ENCODE measurements at places on chromosomes 2 and 18.
A peak's percentile ranks its signal among the peaks of the same experiment; 100 is the strongest.

DNA sequence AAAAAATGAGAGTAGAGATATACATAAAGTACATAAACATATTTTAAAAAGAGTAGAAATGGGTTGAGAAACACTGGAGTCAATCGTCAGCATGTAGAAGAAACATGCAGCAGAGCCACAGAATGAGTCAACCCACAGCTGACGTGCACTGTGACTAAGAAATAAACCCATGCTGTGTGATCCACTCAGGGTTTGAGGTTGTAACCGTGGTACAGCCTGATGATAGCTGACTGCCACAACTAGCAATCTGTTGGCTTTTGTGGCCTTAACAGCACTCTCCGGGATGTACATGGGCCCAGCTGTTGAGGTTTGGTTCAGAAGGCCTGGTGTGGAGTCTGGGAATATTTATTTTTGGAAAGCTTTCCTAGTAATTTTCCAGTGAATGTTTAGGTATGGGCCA is 554.4 kb upstream of the MEX3C start:
- DNase-seq, result no peak

DNA sequence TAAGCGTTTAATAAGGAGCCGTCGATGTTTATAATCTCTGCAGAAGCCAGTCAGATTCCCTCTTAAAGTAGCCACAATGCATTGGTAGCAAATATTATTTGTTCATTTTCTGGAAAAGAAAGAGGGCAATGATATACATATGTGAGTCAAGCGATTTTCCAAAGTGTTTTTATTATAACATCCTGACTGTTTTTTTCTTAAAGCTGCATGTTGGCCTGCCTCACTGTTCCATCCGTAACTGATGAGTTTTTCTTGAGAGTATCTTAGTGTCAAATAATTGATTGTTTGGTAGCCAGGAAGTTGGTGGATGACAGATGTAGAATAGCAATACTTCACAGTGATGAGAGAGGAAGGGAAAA is 3.7 kb downstream of the TSHZ1 start:
- no peak for DNase-seq

DNA sequence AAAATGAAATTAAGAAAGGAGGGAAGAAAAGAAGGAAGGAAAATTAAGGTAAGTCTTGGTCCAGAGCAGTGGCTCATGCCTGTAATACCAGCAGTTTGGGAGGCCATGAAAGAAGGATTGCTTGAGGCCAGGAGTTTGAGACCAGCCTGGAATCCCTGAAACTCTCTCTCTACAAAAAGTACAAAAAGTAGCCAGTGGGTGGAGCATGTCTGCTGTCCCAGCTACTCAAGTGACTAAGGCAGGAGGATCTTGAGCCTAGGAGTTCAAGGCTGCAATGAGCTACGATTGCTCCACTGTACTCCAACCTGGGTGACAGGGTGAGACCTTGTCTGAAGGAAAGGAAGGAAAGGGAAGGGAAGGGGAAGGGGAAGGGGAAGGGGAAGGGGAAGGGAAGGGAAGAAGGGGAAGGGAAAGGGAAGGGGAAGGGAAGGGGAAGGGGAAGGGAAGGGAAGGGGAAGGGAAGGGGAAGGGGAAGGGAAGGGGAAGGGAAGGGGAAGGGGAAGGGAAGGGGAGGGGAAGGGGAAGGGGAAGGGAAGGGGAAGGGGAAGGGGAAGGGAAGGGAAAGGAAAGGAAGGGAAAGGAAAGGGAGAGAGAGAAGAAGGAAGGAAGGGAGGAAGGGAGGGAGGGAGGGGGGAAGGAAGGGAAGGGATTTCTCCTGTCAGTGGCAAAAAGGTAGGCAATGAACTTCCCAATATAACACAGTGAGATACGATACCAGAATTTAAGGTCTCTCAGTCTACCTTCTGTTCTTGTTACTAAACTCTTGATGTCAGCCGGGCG is 412.8 kb downstream of the CMPK2 start:
- no peak for DNase-seq

DNA sequence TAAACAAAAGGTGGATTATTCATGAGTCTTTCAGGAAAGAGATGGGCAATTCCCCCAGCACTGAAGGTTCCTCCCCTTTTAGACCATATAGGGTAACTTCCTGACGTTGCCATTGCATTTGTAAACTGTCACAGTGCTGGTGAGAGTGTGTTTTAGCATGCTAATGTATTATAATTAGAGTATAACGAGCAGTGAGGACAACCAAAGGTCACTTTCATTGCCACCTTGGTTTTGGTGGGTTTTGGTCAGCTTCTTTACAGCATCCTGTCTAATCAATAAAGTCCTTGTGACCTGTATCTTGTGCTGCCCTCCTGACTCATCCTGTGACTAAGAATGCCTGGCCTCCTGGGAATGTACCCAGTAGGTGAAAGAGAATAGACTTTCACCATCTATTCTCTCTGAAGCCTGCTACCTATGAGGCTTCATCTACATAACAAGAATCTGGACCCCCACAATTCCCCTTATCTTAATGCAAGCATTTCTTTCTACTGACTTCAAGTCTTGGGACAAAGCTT is 148.7 kb downstream of the CABLES1 start:
- DNase-seq, result peak; percentile 85

GRCh38 chr2:173574324-173575112 is 219.8 kb downstream of the CDCA7 start:
- peak; percentile 23 for DNase-seq

- no peak for DNase-seq
These were observed 6.8 kb downstream of the PKP4 start for GRCh38 chr2:158463496-158464095.

DNA sequence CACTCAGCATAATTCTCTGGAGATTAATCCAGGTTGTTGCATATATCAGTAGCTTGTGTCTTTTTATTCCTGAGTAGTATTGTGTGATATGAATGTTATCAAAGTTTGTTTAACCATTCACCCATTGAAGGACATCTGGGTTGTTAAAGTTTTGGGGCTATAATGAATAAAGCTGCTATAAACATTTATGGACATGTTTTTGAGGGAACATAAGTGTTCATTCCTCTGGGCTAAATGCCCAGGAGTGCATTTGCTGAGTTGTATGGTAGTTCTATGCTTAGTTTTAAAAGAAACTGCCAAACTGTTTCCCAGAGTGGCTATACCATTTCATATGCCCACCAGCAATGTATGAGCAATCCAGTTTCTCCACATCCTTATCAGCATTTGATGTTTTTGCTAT is 21.8 kb upstream of the KCNJ13 start:
- DNase-seq, result no peak

DNA sequence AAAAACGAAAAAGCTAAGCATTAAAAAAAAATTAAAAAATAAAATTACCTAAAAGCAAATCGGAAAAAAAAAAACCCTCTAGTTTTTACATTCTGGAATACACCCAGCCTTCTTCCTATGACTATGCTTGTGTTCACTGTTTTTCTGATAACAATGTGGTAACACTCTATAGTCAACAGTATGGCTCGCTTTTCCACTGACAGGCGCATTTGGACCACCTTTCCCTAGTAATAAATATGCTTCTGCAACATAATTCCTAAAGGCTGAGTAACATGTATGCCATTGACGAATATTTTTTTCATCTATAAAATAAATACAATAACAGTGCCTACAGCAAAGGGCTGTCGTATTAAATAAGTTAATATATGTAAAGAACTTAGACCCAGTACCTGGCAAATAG is 27.9 kb downstream of the NOL10 start:
- DNase-seq, result no peak

DNA sequence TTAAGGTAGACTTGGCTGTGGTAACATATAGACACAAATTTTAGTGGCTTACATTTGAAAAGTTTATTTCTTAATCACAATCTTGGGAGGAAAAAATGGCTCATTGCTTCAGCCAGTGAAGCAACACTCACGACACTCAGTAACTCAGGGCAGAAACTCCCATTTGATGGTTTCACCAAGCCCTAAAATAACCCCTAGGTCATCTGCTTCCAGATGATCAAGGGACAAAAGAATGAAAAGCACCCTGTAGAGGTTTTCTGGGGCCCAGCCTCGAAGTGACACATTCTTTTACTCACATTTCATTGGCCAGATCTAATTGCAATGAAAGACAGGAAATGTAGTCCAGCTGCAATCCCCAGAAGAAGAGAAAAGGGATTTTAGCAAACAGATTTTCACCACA is 275.9 kb downstream of the TMX3 start:
- DNase-seq, result no peak

DNA sequence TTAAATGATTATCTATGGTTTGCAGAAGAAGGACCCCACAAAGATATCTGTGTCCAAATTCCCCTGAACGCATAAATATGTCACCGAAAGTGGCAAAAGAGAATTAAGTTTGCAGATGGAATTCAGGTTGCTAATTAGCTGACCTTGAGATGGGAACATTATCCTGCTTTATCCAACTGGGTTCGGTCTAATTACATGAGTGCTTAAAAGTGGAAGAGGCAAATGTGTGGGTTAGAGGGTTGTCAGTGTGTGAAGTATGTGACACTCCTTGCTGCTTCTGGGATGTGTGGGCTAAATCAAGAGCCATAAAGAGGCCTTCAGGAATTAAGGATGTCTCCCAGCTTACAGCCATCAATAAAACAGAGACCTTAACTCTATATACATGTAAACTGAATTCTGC is 53.5 kb downstream of the CDH19 start:
- DNase-seq, result no peak

GRCh38 chr2:191014653-191015020 is 666 bp upstream of the STAT1 start:
- DNase-seq, result no peak

- DNase-seq, result no peak
These were observed 34.3 kb downstream of the MAL start for GRCh38 chr2:95059656-95060370.

- no peak for DNase-seq
These were observed 129.8 kb downstream of the PDE11A start for GRCh38 chr2:177942731-177943130.

DNA sequence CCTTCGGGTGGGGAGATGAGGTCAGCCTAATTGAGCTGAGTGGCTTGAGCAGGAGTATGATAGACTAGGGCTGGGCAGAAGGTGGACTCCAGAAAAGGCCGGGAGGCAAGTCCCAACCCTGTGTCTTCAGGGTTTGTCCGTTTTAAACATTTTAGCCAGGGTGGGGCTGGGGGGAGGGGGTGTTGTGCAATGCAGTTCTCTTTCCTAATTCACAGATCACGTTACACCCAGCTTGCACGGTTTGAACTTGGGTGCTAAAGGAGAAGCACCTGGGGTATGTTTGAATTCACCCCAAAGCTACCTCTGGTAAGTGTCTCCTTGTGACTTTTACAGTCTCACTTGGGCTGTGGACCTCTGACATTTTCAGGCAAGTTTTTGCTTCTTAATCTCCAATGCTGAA is 233.3 kb downstream of the AGAP1 start:
- no peak for DNase-seq

- peak; percentile 33 for DNase-seq
These were observed 50.7 kb downstream of the SFXN5 start for GRCh38 chr2:73020657-73021370.

- DNase-seq, result no peak
These were observed 10.5 kb downstream of the ACSL3 start for GRCh38 chr2:222871291-222871690.

- DNase-seq, result no peak
These were observed 48.2 kb downstream of the SDC1 start for GRCh38 chr2:20176760-20177159.

DNA sequence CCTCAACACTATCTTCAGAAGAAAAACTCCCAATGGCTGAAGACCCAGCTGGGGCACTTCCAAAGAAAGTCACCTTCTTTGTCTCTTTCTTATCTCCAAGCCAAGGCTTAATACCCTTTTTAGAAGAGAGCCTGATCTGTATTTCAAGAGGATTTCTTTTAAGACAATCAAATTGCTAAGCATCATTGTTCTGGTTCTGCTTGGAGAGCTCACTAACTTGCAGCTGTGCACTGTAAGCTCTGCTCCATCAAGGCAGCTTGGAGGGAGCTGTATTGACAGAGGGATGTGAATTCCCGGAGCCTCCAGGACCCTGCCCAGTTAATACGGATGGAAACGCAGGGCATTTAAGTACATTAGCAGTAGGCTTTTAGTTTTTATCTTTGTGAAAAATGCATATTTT is 253.1 kb downstream of the TDRD15 start:
- no peak for DNase-seq

Data from Daoy (cell line).